Left lung (tissue), 14 donors: ENCODE measurements at places on chromosomes 4 and X.

DNA sequence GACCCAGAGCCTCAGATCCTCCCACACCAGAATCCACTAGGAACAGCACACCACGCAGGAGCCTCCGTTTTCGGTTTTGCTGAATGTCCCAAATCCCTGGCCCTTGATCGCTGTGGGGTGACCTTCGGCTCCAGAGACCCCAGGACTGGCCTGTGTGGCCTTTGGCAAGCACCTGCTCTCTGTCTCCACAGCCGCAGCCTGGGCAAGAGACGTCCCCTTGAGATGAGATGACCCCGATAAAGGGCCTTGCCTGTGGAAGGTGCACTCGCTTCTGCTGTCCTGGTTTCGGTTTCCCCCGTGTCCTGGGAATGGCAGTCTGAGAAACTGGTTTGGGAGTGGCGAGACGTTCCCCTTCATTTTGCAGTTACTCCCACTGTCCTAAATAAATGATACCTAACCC is 9.6 kb downstream of the PSAPL1 start:
- no peak for DNase-seq

DNA sequence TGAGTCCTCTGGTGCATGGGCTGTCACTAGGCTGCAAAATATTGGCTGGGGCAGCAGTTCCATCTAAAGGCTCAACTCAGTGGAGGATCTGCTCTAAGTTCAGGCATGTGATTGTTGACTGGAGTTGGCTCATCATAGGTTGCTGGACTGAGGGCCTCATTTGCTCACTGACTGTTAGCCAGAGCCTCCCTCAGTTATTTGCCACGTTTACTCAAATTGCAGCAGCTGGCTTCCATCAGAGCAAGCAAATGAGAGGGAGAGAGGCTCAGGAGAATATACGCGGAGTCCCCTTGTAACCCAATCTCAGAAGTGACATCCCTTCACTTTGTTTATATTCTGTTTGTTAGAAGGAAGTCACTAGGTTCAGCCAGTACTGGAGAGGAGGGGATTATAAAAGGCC is 54.1 kb downstream of the BMP3 start:
- no peak for DNase-seq

- no peak for DNase-seq
Observed at GRCh38 chr4:138455097-138455496, 212.9 kb upstream of the SLC7A11 start.

DNA sequence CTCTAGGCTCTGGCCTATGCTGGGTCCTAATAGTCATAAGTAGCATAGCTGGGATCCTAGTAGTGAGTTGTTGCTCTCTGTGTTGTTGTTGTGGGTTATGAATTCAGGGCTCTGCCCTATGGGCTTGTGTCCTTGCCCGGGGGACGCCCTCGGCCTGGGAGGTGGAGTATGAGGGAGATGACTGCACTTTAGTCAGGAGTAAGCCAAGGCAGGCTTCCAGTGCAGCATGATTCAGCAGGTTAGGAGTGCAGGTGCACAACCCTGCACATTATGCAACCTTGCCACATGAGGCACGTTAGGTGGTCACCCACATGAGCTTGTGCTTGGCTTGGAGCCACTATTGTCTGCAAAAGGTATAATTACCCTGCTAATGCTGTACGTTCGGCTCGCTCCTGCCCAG is 58.4 kb upstream of the CCDC149 start:
- no peak for DNase-seq

- no peak for DNase-seq
Observed at GRCh38 chrX:16487620-16488385, 162.2 kb upstream of the S100G start.

GRCh38 chr4:73842696-73843095 is 6.2 kb downstream of the CXCL6 start:
- DNase-seq: no peak

DNA sequence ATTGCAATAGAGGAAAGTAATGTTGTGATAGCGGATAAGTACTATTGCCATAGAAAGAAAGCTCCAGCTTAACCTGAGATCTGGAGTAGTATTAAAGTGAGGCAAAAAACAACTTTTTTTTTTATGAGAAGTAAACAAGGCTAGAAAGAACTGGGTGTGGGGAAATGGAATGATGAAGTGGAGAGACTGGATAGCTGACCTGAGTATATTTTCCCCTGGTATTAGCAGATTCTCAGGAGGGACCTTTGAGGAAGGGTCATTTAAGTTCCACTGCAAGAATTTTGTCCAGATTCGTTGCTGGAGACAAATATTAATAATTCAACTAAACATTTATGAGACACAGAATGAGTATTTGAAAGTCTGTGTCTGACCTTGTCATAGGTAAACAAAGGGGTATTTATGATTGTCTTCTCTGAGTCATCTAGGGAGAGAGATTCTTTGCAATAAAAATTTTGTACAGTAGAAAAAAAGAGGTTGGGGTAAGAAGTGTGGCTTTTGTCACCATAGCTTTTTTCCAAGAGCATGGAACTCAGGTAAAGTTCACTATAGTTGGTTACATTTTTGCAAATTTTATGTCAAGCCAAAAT is 2095.9 kb downstream of the ARAP2 start:
- no peak for DNase-seq

- DNase-seq: no peak
Observed at GRCh38 chr4:25970226-25970675, 56.2 kb downstream of the SMIM20 start.

- DNase-seq: no peak
Observed at GRCh38 chr4:145756244-145756643, 76.3 kb downstream of the C4orf51 start.

GRCh38 chr4:106587558-106587957 is 219.0 kb upstream of the GIMD1 start:
- DNase-seq: no peak
